Sigmoid colon (tissue), 7 donors: ENCODE measurements at places on chromosomes 3 and 15. TPM values are rescaled to one million over a fixed set of nuclear protein-coding genes. Genes with fewer than 3 reads are reported as not detected.
A peak's percentile ranks its signal among the peaks of the same experiment; 100 is the strongest.

DNA sequence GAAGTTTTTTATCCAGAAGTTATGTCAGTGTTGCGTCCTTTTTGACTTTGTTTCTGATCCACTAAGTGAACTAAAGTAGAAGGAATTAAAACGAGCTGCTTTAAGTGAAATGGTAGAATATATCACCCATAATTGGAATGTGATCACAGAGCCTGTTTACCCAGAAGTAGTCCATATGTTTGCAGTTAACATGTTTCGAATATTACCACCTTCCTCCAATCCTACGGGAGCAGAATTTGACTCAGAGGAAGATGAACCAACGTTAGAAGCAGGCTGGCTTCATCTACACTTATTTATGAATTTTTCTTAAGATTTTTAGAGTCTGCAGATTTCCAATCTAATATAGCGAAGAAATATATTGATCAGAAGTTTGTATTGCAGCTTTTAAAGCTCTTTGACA lies 57.6 kb downstream of the DNAH1 start:
- no peaks in the 10 kb centered on the region for H3K27me3 ChIP-seq
- no peaks in the 10 kb centered on the region for H3K36me3 ChIP-seq
- H3K4me3 ChIP-seq = no peak overlapping the region
- no peak overlapping the region for H3K27ac ChIP-seq
- no peak for DNase-seq

The HHLA2 gene
- total RNA-seq = not detected

DNA sequence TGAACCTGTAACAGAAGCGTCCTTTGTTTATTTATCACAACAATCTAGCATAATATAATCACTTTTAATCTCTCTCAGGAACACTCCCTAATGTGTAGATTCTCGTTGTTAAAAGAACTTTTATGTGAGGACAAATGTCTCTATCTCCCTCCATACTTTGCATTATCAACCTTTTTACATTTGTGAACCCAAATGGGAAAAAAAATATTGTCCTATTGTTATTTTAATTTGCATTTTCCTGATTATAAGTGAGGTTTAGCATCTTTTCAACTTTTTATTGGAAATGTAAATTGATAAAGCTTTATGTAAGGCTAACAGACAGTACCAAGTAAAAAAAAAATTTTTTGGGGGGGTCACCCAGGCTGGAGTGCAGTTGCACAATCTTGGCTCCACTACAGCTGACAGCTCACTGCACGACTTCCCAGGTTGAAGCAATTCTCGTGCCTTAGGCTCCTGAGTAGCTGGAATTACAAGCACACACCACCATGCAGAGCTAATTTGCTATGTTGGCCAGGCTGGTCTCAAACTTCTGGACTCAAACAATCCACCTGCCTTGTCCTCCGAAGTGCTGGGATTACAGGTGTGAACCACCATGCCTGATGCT lies 33.0 kb upstream of the DENND4A start:
- H3K4me3 ChIP-seq = no peak overlapping the region
- H3K36me3 ChIP-seq = no peaks in the 10 kb centered on the region
- H3K27me3 ChIP-seq = no peaks in the 10 kb centered on the region
- DNase-seq = peak; percentile 78

DNA sequence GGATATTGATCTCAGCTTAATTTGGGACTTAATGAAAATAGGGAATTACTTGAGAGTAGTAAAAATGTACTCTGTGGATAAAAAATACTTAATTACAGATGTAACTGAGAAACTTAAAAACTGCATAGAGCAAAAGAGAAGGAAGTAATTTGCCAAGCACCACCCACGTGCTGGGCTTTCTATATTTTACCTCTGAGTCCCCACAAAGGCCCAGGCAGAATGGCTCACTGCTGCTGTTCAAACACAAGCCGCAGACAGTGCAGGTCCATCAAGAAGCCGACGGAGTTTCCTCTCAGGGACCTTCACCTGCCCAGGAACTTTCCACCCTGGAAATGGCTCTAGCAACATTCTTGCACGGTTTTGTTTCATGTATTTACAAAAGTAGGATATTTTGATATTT lies 77.2 kb upstream of the TRPM1 start:
- no peaks in the 10 kb centered on the region for H3K27me3 ChIP-seq
- DNase-seq = no peak
- H3K4me3 ChIP-seq = no peak overlapping the region
- no peak overlapping the region for H3K27ac ChIP-seq
- no peaks in the 10 kb centered on the region for H3K4me1 ChIP-seq

- no peaks in the 10 kb centered on the region for H3K36me3 ChIP-seq
- H3K27ac ChIP-seq = peak overlapping the region; percentile 33
- no peak overlapping the region for H3K4me3 ChIP-seq
- DNase-seq = no peak
These were observed 25.5 kb upstream of the CP start for GRCh38 chr3:149247008-149247710.

GRCh38 chr3:142858043-142858442 lies 30.8 kb downstream of the PCOLCE2 start:
- no peaks in the 10 kb centered on the region for H3K36me3 ChIP-seq
- no peaks in the 10 kb centered on the region for H3K4me1 ChIP-seq
- H3K27ac ChIP-seq = no peak overlapping the region
- no peak overlapping the region for H3K4me3 ChIP-seq
- no peaks in the 10 kb centered on the region for H3K27me3 ChIP-seq

DNA sequence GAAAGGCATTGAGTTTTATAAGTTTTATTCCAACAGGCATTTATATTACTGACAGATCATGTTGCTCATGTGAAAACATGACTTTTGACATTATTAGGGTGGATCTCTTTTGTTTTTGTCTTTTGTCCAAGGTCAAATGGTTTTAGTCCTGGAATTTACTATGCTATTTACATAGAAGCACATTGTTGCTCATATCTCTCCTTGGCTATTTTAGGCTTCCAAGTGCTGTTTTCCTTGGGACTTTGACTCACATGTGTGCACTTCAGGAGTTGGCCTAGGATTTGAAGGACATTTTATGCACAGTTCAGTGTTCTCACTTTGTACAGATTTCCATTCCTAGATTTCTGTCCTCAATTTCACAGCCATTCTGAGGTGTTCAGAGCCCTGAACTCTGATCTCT lies 225.7 kb downstream of the PYDC2 start:
- H3K27ac ChIP-seq = no peak overlapping the region
- H3K4me1 ChIP-seq = no peaks in the 10 kb centered on the region
- H3K36me3 ChIP-seq = no peaks in the 10 kb centered on the region
- DNase-seq = no peak

The GYG1 gene
- 170 TPM for total RNA-seq

The IGDCC3 gene
- not detected for total RNA-seq

The WDR49 gene
- total RNA-seq = 0.28 TPM

DNA sequence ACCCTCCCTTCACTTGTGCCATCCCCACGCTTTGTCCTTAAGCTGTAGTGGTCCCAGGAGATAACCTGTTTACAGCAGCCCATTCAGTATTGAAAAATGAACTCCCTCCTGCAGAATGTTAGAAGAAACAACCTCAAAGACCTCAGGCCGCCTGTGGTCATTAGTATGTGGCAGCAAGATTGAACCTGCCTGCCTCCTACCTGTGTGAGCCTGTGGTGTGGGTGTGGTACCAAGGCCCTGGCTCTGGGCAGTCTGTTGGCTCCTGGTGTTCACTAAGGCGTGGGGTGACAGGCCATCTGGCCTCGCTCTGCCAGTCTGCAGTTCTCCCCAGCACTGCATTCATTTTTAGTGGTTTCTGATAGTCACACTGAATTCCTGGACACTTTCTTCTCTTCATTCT lies 21.0 kb downstream of the LSM3 start:
- no peak for DNase-seq
- H3K27ac ChIP-seq = no peak overlapping the region
- H3K4me1 ChIP-seq = no peaks in the 10 kb centered on the region
- H3K4me3 ChIP-seq = no peak overlapping the region
- no peaks in the 10 kb centered on the region for H3K27me3 ChIP-seq
- no peaks in the 10 kb centered on the region for H3K36me3 ChIP-seq

DNA sequence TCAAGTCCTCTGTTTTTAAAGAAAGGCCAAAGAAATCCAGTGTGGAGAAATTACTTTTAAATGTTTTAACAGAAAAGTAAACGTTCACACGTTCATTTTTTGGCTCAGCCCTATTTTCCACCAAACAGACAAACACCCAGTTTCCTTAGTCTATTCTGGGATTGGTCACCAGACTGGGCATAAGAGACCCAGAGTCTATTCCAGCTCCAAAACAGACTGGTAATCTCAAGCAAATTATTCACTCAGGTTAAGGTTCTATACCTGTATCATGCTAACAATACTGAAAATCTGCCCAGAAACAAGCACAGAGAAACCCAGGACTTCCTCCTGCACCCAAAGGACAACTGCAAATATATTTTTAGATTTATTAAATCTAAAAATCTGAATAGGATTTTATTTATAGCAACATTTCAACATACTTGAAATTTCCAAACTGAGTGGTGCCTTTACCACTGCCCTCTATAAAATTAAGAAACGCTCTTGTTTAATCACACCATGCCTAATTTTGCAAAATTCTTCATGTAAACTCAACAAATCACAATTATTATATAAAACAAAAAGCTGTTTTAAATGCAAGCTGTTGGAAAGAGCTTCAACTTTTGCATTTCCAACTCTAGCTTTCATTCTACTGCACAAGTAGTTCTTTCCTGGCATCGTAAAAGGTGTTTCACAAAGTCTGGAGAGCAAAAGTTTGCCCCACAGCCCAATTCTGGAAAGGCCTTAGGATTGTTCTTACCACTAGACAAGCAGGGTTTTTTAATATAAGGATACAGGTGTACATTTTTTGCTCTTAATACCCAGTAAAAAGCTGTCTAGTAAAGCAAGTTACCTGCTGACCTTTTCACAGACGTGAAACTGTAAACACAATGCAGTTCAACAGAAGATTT lies 18.7 kb downstream of the ZNF148 start:
- H3K36me3 ChIP-seq = no peaks in the 10 kb centered on the region
- H3K4me3 ChIP-seq = peak overlapping the region; percentile 62
- no peak for DNase-seq
- peak overlapping the region; percentile 55 for H3K27ac ChIP-seq
- H3K27me3 ChIP-seq = no peaks in the 10 kb centered on the region

DNA sequence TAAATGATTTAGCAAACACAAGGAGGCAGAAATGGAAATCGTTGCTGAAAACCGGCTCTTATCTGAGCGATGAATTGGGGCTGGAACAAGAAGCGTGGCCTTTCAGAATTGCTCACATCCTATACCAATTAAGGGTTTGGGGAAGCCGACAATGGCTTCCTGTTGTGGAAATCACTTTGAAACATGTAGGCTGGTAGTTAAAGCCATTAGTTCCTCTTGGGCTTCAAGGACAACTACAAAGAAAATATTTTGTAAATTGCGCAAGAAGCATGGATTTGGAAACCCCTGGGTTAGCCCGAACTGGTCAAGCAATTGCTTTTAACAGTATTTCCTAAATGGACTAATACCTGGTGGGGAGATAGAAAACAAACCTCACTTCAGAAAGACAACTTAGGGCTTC lies 182.4 kb downstream of the ADAMTS9 start:
- H3K4me1 ChIP-seq = no peaks in the 10 kb centered on the region
- DNase-seq = no peak
- no peak overlapping the region for H3K4me3 ChIP-seq
- H3K36me3 ChIP-seq = no peaks in the 10 kb centered on the region
- no peak overlapping the region for H3K27ac ChIP-seq

GRCh38 chr15:64931381-64931780 lies 19.7 kb downstream of the ANKDD1A start:
- H3K4me3 ChIP-seq = no peak overlapping the region
- H3K36me3 ChIP-seq = no peaks in the 10 kb centered on the region
- no peaks in the 10 kb centered on the region for H3K27me3 ChIP-seq
- H3K4me1 ChIP-seq = no peaks in the 10 kb centered on the region
- DNase-seq = no peak

The MESP1 gene
- total RNA-seq = 2.7 TPM

- H3K27me3 ChIP-seq = no peaks in the 10 kb centered on the region
- no peak overlapping the region for H3K4me3 ChIP-seq
- no peak for DNase-seq
- H3K27ac ChIP-seq = no peak overlapping the region
These were observed 490.8 kb downstream of the MCTP2 start for GRCh38 chr15:94722024-94722636.

DNA sequence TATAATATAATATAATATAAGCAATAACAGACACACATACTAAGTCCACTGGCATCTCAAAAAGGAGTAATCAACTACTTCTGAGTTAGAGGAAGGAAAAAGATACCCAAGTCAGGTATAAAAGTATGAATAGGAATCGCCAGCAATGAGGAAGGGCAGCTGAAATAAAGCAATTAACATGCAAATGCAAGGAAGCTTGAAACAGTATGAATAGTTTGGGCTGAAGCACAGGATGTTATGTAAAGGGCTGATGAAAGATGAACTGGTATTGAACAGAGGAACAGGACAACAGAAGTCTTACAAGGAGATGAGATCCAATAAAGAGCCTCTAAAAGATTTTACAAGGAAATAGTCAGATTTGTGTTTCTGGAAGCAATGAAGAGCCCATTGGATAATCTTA lies 7.1 kb downstream of the COPS2 start:
- DNase-seq = no peak
- H3K36me3 ChIP-seq = peaks cover 5% of the 10 kb centered on the region
- no peak overlapping the region for H3K4me3 ChIP-seq

The PLA2G4E gene
- not detected for total RNA-seq

DNA sequence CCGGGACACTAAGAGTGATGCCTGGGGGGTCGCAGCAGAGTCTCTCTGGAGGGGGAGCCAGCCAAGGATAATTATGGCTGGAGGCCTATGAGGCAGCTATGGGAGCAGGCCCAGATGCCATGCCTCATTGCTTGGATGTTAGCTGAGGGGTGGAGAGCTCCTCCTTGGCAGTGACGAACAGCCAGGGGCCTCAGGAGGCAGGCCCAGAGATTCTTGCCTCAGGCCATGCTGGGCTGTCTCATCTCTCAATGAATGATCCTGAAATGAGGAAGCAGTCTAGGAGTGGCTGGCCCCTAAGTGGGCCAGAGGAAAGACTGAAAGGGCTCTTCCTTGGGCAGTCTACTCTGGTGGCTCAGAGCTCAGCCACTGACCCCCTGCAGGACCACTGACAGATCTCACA lies 21.3 kb downstream of the KIF9 start:
- no peak for DNase-seq
- H3K27ac ChIP-seq = no peak overlapping the region
- H3K36me3 ChIP-seq = no peaks in the 10 kb centered on the region
- H3K4me1 ChIP-seq = no peaks in the 10 kb centered on the region
- H3K27me3 ChIP-seq = no peaks in the 10 kb centered on the region

GRCh38 chr3:176807938-176808337 lies 389.3 kb downstream of the TBL1XR1 start:
- no peaks in the 10 kb centered on the region for H3K4me1 ChIP-seq
- no peaks in the 10 kb centered on the region for H3K27me3 ChIP-seq
- H3K27ac ChIP-seq = no peak overlapping the region
- no peak overlapping the region for H3K4me3 ChIP-seq
- DNase-seq = no peak
